ENCODE measurements at places on chromosomes 5 and 9.

- no peak for DNase-seq
Observed at GRCh38 chr5:157478726-157479125, 18.7 kb downstream of the NIPAL4 start.

DNA sequence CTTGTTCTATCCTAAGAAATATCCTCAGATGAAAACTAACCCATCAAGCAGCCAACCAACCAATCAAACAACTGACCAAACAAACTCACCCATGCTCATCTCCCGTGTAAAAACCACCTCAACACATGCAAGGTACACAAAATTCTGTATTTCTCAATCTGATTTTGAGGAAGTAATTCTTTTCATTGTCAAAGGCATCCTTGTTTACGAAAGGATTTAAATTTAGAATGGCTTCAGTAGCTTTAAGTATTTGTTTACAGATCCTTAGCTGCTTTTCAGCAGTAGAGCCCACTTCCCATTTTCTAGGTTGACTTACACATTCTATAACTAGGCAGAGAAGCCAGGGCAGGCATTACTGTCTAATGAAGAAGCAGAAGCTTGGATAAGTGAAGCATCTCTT lies 78.6 kb downstream of the NTRK2 start:
- DNase-seq = no peak

DNA sequence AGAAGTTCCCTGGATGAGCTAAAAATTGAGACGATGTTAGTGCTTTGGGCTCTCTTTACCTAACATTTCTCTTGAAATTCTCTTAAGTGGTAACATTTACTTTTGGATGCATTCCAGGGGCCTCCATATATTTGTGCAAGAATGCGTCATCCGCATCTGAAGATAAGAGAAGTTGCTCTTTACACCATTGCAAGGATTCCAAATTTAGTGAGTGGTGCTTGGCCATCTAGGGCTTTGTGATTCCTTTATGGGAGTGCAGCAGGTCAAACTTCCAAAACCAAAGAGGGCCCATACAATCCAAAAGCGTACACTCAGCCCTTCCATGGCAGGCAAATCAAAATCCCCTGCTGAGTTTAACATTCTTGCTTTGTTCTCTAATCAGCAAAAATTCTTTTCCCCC lies 102.0 kb upstream of the DMAC1 start:
- DNase-seq = no peak

- no peak for DNase-seq
Observed at GRCh38 chr5:155595791-155596190, 582.2 kb downstream of the KIF4B start.

DNA sequence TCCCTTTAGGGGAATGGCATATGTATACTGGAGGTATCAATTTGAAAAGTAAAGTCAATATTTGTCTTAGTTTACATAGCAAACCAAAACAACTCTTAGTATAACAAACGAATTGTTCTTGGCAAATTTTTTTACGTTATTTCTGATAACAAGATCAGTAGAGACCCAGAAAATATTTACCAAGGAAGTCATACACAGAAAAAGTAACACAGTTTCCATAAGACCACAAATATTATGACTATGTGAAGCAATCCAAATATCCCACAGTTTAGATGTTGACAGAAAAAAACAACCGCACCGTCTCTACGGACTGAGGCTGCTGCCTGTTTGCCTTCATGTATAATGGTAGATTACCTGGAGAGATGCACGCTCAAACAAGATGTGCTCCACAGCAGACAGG lies 46.5 kb upstream of the DAPK1 start:
- DNase-seq = no peak

DNA sequence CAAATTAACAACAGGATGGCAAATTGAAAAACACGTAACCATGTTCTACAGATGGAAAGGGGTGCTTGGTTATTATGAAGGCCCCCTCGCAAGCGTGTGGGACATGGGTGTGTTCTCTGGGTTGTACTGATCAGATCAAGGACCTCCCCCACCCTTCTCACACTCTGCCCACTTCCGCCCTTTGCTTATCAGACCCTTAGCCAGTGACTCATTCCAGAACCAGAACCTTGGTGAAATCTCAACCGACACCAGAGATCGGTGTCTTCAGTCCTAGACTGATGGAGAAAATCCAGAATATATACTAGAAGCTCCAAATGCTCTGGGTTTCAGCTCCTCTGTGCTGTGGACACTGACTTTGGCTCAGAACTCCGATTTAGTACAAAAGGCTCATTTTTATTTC lies 64.9 kb downstream of the PTTG1 start:
- DNase-seq = no peak

- DNase-seq = no peak
Observed at GRCh38 chr9:134215699-134216448, 51.5 kb upstream of the RNU6ATAC start.

GRCh38 chr9:35271637-35272036 lies 109.8 kb downstream of the UNC13B start:
- DNase-seq = no peak

- no peak for DNase-seq
Observed at GRCh38 chr5:151298063-151298855, 5.3 kb downstream of the SLC36A3 start.

DNA sequence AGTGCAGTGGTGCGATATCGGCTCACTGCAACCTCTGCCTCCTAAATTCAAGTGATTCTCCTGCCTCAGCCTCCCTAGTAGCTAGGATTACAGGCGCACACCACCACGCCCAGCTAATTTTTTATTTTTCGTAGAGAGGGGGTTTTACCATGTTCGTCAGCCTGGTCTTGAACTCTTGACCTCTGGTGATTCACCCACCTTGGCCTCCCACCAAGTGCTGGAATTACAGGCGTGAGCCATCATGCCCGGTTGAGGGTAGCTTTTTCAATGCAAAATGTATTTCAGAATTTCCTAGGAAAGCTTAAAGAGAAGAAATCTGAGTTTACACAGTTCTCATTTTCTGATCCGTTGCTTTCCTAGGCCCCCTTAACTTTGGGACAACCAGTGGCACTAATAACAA lies 15.7 kb downstream of the BDP1 start:
- DNase-seq = no peak

DNA sequence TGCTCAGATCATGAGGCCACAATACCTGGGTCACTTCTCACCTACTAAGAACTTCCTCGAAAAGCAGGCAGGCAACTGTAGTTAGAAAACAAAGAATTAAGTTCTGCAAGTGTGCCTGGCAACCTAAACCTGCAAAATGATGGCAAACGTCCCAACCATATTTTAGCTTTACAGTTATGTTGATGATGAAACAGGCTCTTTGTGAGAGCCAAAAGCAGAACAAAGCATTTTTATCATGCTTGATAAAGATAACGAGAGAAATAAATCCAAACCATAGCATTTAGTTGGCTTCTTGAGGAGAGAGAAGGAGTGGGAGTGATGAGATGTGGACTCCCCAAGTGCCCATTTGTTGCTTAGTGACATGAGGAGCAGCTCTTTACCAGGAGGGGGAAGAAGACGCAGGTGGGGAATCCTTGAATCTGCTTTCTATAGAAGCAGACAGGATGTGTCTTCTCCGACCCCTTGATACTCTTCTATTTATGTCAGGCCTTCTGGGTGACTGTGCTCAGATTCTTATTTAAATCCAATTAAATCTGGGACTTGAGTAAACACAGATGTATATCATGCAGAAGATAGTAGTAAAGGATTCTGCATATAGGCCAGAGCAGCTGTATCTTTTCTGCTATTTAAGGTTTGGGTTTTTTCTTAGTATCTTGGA lies 221.2 kb downstream of the TMEM167A start:
- no peak for DNase-seq

DNA sequence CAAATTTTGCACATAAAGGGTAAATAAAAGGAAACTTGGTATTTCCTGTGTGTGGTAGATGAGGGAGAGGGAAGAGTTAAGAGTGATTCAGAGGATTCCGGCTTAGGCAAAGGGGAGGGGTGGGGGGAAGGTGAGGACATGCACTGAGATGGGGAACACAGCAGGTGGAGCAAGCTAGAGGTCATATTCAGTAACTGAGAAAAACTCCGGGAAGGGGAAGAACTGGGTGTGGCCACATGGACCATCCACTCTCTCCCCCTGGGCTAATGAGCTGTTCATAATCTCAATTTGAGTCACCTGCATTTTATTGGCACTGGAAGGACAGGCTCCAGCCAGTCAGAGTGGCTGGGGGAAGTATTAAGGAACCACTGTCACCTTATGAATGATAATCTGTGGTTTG lies 45.1 kb upstream of the UGCG start:
- no peak for DNase-seq

DNA sequence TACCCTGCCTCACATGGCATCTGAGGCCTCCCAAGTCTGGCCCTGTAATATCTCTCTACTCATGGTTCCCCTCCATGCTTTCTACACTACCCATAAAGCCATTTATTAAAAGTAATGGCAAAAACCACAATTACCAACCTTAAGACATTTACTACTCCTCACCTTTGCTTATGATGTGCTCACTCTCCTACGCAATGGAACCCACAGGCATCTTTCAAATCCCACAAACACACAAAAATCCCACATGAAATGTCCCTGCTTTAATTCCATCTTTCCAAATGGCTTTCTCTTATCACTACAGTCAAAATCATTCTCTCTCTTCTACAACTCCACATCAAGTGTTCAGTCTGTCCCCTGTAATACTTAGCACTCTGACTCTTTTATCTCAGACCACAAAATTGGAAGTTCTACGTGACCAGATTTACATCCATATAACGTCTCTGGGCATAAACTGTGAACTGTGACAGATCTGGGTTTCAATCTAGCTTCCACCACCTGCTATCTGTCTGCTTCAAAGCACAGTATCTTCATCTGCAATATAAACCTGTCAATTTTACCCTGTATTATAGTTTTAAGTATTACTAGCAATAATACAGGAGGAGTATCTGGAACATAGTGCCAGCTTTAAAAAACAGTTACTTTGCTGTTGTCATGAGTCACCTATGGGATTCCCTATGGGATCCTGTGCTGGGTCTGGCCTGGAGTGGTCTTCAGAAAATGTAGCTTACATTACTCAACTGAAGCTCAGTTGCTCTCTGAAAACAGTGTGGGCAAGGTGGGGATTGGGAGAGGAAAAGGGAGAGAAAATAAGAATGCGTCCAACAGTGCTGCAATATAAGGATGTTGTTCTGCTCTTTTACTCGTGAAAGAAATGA lies 137.1 kb upstream of the TRIM32 start:
- DNase-seq = no peak

- no peak for DNase-seq
Observed at GRCh38 chr5:170442921-170443320, 53.8 kb upstream of the KCNMB1 start.

GRCh38 chr9:112081918-112082729 lies 93.0 kb downstream of the SUSD1 start:
- no peak for DNase-seq

DNA sequence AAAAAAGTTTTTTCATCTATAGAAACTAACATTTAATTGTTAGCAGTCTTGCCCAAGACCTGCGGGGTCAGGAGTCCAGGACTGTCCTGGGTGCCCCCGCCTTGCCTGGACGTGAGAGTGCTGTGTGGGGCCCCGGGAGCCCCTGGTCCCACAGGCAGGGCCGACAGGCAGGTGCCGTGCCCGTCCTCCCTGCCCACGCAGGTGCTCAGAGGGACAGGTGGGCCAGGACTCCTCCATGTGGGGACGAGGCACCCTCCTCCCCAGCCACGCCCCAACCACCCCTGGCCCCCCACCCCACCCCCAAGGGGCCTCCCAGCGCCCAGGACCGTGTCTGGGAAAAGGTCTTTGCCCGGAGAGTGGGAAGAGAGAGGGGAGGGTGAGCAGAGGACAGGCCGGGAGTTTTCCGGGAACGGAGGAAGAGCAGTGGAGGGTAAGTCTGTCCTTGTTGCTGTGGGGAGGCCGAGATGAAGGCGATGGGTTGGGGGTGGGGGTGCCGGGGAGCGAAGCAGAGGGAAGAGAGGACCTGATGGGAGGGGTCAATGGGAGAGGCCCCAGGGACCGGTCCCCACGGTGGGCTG lies 2.7 kb upstream of the LCN12 start:
- DNase-seq = no peak

DNA sequence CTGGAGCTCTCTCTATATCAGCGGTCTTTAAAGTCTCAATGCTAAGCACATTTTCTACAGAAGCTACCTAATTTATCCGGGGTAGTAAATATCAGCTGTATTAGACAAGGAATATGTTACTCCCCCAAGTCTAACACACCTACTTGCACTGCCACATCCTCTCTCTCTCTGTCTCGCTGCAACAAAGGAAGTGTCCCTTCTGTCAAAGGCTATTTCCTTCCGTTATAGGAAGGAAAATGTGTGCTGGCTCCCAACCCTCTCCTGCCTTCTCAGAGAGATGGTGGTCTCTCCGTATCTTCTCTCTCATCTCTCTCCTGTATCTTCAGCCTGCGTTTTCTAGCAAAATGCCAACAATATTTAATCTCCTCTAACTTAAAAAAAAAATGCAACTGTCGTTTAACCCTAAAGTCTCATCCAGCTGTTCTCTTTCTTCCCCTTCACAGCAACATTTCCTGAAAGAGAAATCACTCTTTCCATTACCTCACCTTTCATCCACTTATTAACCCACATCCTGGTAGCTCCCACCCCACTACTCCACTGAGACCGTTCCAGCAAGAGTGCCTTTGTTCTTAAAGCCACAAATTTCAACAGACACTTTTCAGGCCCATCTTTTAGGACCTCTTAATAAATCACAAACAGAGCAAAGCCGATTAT lies 2.3 kb downstream of the TTF1 start:
- DNase-seq = no peak

DNA sequence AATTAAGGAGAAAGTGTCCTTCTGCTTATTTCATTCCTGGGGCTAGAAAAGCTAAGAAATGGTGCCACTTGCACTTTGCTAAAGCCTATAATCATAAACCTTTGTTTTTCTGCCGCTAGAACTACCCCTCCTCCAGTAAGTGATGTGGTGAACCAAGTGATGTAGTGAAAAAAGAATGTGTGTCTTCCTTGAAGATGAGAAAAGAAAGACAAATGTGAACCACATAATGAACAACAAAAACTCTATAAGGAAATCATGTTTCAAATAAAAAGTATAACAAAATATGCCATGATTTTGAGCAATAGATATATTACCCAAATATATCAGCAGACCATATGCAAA lies 179.0 kb upstream of the SGCD start:
- no peak for DNase-seq

GRCh38 chr5:138981586-138981985 lies 106.5 kb upstream of the LRRTM2 start:
- DNase-seq = no peak

DNA sequence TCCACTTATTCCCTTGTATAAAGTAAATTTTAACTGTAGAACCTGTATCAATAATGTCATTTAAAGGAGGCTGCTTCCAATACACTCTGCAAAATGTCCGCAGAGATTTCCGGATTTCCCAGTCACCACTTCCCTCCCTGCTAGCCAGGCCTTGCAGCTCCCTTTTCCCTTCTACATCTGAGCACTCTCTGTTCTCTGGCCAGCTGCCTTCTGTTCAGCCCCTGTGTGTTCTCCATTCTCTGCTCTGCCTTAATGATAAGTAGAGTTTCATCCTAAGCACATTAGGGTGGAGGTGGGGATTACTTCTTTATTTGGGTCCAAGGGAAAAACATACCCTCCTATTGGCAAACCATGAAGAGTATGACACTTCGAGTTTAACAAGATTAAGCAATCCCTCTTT lies 719.6 kb upstream of the WWC1 start:
- DNase-seq = no peak

DNA sequence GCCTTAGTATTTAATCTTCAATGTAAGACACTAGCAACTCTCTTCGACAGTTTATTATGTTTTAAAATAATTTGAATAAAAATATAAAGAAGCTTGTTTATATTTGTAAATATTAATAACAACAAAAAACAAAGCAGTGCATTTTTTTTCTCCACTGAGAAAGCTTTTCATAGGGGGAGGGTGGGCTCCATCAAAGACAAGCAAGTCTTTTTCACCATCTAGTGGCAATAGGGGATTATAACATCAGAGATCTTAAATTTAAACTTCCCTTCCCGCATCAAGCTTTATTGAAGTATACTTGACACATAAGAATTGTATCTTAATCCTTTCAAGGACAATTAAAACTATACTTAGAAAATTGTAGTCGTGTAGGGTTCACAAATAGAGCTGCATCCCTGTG lies 9.3 kb upstream of the OR13F1 start:
- DNase-seq = no peak

Measured in amygdala (tissue), 56 donors.